ENCODE measurements at places on chromosomes 2 and 18.

- ATAC-seq: peak; percentile 39
Observed at GRCh38 chr2:44774826-44775492, 166.5 kb upstream of the SIX3 start.

DNA sequence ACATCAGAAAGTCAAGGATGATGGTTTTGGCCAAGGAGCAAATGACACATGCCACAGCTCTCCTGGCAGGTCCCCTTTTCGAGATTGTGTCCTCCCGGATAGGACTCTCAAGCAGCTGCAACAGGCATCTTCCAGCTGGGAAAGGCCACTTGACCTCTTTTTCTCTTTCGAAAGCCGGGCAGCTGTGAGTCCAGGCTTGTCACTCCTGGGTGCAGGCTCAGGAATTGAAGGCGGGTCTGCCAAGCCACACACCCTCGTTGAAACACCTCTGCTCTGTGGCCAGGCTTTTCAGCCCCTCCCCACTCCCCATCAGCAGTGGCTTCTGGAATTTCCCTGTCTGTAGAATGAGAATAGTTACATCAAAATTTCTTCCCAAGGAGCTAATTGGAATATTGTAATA lies 98.0 kb downstream of the CCDC138 start:
- ATAC-seq: no peak

GRCh38 chr2:201237486-201238123 lies 22.7 kb upstream of the CASP8 start:
- no peak for ATAC-seq

GRCh38 chr2:227163485-227163997 lies 464 bp downstream of the COL4A4 start:
- ATAC-seq: peak; percentile 49

GRCh38 chr2:119517433-119517832 lies 6.8 kb downstream of the SCTR start:
- ATAC-seq: peak; percentile 96

DNA sequence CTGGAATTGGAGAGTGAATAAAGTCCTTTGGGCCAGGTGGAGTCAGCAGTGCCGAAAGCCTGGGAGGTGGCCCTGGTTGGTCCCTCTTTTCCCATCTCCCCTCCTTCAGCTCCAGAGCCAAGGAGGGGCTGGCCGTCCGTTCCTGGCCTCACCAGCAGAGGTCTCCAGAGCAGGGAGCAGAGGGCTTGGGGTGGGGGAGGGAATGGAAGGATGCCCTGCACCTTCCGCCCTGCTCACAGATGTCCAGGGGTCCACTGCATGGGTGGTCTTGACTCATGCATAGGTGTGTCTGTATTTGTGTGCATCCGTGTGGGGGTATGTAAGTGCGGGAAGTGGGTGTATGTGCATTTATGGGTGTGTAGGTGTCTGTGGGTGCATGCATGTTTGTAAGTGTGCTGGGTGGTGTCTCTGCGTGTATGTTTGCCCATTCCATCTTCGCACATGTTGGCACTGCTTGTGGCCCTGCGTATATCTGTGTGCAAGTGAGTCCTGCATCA lies 201.8 kb downstream of the ZFP36L2 start:
- peak; percentile 94 for ATAC-seq

DNA sequence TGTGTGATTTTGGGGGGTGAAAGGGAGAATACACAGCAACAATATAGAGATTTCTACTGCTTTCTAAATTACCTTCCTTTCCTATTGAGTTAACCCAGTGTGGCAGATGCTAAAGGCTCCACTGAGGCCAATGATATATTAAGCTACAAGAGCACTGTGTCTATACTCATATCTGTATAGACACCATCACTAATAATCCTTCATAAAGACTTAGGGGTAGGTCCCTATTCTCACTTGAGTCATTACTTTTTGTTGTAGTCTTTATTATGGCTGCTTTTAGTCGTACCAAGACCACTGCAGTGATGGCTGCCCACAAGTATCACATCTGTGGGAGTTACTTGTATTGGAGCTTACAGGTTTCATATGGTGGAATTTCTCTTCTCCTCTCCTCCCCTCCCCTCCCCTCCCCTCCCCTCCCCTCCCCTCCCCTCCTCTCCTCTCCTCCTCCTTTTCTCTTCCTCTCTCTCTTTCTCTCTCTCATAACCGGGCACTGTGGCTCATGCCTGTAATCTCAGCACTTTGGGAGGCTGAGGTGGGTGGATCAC lies 637.6 kb downstream of the ADCYAP1 start:
- no peak for ATAC-seq

GRCh38 chr2:12151716-12152115 lies 405.3 kb downstream of the LPIN1 start:
- no peak for ATAC-seq

DNA sequence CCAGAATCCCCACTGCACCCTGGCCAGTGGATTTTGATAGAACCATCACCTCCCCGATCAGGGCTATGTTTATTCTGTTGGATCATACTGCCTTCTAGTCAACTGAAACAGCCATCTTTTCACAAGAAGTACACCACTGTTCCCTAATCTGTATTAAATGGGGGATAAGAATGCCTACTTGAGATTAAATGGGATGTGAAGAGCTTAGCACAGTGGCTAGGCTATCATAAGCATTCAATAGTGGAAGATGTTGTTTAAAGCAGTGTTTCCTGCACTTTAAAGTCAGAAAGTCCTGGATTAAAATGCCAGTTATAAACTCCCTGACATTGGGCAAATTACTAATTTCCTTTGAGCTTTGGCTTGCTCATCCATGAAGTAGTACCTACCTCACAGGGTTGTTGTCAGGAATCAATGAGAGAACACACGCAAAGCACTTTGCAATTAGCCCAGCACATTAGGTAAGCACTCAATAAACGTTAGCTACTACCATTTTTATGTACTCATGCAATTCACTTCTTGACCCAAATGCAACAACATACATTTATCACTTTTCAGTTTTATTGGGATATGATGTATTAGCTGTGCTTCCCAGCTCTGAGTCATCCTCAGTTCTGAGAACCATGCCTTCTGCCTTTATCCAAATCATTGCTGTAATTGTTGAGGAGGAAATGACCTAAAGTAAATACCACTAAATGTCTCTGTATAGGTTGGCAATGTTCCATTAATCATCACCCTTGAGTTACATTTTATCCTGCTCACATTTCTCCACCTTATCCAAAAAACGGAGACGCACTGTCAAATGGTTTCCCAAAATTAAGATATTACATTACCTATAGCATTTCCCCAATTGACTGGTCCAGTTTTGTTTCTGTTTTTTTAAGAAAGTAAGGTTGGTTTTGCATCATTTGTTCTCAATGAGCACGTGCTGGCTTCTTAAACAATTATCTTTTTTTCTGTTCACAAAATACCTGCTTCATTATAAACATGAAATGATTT lies 2.1 kb downstream of the TMEM247 start:
- peak; percentile 87 for ATAC-seq

DNA sequence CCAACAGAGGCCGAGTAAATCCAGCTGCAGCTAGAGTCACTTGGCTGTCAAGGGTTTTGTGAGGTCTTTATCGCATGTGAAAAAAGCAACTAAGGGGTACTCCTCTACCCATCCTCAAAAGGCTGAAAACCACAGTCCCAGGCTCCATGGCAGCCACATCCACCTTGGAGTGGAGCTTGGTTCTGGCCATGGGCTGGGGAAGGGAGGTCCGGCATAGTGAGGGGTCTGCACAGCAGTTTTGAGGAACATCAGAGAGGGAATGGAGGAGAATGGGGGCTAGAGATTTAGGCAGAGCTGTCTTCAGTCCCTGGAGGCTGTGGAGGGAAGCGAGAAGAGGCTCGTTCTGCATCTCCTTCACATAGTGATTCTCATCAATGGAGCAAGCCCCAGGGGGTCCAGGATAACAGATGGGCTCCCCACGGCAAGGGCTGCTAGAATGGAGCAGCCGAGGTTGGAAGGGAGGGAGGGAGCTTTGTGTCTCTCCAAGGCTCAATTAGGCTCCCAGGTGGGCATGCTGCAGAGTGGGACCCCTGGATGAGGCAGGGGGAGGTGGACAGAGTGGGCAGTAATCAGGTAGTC lies 21.0 kb downstream of the MROH2A start:
- no peak for ATAC-seq

GRCh38 chr2:102061286-102061699 lies 69.5 kb downstream of the IL1R2 start:
- no peak for ATAC-seq

GRCh38 chr2:85501248-85501647 lies 37.7 kb upstream of the MAT2A start:
- no peak for ATAC-seq

DNA sequence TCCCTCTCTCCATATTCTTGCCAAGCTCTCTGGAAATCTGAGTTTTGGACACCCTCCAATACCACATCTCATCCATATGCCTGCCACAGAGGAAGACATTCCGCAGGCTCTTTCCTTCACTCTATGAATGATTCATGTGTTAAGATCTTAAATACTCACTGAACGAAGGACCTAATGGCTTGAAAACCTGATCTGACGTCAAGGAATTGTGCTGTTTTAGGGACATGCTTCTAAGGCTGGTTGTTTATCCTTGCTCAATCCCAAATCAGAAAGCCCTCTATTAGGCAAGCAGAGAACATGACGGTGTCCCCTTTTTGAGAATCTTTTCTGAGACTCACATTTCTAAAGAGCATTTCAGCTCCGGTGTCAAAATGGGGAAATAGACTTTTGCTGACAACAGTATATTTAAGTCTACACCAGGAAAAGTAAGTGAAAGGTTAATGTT lies 83.7 kb upstream of the GALNT5 start:
- peak; percentile 95 for ATAC-seq

DNA sequence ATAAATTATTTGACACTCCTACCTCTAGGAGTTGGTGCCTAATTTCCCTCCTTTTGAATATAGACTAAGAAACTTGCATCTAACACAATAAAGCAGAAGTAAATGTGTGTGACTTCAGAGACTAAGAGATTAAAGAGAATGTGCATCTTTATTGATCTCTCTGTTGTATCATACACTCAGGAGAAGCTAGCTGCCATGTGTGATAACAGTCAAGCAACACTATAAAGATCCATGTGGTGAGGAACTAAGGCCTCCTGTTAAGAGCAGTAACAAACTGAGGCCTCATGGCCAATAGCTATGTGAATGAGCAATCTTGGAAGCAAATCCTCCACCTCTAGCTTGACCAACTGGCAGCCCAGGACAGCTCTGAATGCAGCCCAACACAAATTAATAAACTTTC lies 3.4 kb downstream of the FANCL start:
- ATAC-seq: no peak

GRCh38 chr2:105391763-105392662 lies 6.8 kb downstream of the FHL2 start:
- no peak for ATAC-seq

DNA sequence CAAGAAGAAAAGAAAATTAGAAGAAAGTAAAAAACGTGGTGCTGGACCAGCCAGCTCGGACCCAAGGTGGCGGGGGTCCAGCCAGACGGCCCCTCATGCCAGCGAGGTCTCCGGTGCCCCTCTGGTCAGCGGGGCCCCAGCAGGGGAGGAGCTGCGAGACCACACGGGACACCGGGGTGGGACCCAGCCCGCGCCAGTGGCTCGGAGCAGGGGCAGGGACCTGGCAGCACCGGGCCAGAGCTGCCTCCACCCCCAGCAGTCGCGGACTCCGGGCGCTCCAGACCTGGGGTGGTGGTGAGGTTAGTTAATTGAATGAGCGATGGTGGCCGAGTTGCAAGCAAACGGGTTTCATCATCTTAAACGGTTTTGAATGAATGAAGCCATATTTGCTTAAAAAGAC lies 289.9 kb upstream of the MC4R start:
- ATAC-seq: no peak

GRCh38 chr2:168215813-168216212 lies 31.6 kb downstream of the STK39 start:
- no peak for ATAC-seq

- ATAC-seq: peak; percentile 41
Observed at GRCh38 chr2:57990118-57990725, 56.4 kb upstream of the VRK2 start.

DNA sequence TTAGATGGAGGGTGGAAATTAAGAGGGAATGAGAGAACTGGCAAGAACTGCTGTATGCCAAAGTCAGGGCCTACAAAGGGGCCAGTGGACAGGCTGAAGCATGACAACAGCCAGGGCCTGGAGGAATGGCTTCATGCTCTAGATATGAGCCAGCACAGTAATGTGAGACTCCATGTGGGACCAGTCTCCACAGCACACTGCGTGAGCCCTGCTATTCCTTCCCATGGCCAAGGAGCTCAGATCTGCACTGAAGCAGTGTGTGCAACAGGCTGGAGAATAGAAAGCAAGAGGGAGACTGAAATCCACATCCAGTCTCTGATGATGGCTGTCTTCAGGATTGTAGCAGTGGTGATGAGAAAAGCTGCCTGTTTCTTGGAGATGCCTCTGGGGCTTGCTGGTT lies 162.8 kb downstream of the TPGS2 start:
- no peak for ATAC-seq

DNA sequence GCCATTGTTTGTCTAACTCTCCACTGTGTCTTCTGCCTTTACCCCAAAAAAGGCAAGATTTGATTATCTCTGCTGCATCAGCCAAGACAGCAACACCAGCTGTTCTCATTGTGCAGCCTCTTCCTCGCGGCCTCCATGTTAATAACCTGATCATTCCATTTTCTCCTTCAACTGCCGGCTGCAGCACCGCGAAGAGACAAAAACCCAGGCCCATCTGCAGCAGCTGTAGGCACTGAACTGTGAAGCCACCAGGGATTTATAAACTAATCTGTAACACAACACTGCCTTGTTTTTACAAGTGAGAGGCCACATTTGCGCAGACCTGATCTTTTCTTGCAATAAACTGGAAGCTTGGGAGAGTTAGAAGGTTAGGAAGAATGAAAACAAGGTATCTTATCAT lies 147.8 kb downstream of the SATB2 start:
- no peak for ATAC-seq

DNA sequence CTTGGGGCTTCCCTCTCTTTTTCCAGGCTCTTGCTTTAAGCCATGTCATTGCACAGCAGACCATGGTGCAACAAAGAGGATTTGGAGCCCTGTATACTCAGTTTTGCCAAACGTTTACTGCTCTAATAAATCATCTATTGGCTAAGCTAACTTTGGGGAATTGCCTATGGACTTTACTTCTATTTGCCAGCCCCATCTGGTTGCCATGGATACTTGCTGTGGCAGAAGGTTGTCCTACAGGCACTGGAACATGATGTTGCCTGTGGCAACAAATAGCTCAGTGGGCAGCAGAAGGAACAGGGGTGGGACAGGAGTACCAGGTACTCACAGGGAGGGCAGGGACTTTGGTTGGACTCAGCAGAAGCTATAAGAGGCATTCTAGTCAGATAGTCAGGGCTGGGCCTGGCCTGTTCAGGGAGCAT lies 129.7 kb downstream of the CCDC85A start:
- ATAC-seq: peak; percentile 14

- no peak for ATAC-seq
Observed at GRCh38 chr2:216118474-216118873, 9.3 kb downstream of the XRCC5 start.

DNA sequence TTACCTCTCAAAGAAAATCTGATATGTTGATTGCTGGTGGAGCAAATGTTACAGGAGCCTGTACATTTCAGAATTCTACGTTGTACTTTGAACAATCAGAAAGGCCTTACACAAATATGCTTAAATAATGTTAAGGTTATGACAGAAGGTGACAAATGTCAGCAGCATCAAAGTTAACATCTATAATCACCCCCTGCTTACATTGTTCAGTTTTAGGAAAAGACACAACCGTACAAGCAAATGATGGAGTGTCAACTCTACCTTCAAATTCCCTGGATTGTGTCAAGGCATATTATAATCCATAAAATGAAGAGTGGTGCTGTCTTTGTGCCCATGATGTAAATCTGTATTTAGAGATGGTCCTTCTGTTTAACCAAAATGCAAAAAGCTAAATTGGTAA lies 465.5 kb downstream of the ARHGAP15 start:
- ATAC-seq: no peak

- ATAC-seq: no peak
Observed at GRCh38 chr2:229419158-229419557, 148.1 kb upstream of the PID1 start.

GRCh38 chr18:79542876-79543750 lies 136.5 kb upstream of the CTDP1 start:
- no peak for ATAC-seq

Data from SK-N-SH treated with all-trans-retinoic acid at 6 μM for 48 hours (cell line).